Astrocyte (in vitro differentiated cells and primary cell): ENCODE measurements at places on chromosomes 12 and 14.

GRCh38 chr14:34837801-34838322, 37.3 kb downstream of the BAZ1A start:
- DNase-seq: no peak

GRCh38 chr12:116708826-116709756, 28.8 kb downstream of the SPRING1 start:
- DNase-seq: peak; percentile 18

GRCh38 chr14:50829489-50830043, 1.4 kb downstream of the NIN start:
- DNase-seq: no peak

GRCh38 chr12:4386801-4387200, 7.3 kb upstream of the FGF23 start:
- no peak for DNase-seq

DNA sequence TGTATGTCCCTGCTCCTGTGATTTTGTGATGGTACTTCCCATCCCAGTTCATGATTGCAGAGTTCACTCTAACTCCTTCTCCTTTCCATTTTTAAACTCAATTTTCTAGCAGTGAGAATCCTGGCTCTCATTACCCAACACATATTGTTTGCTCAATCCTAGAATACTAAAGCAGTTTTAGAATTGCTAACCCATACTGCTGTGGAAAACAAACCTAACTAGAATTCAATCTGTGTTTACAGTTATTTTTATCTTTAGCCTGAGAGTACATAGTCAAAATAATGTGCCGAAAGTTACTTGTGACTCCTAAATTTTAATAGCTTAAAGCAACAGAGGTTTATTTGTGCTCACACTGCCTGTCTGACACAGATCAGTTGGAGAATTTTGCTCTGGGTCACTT, 508.0 kb downstream of the AACS start:
- DNase-seq: no peak

GRCh38 chr12:47038270-47038748, 41.1 kb upstream of the PCED1B start:
- peak; percentile 59 for DNase-seq

DNA sequence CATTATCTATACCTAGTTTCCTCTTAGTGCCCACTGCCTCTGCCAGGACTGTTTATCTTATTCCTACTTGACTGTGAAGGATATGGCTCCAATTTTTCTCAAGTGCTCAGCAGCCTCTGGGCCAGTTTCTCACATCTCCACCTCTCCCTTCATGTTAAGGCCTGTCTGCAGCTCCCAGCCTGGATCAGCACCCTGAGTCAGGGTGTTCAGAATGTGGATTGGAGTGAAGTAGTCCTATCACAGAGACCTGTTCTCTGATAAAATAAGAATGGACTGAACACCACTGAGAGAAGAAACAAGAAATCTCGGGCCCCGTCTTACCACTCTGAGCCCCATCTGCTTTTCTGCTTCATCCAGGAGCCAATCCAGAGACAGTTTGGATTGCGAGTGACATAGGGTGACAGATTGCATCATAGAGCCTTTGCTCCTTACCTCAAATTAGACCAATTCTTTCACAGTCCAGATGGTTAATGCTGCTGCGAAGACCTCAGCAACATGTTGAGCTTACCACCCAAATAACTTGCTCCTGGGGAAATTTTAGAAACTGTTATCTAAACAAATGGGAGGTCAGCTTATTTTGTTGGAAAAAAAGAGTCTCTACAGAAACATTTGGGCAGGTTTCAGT, 473.1 kb downstream of the PDZRN4 start:
- DNase-seq: no peak

GRCh38 chr12:117593815-117594400, 232.5 kb upstream of the NOS1 start:
- DNase-seq: no peak

DNA sequence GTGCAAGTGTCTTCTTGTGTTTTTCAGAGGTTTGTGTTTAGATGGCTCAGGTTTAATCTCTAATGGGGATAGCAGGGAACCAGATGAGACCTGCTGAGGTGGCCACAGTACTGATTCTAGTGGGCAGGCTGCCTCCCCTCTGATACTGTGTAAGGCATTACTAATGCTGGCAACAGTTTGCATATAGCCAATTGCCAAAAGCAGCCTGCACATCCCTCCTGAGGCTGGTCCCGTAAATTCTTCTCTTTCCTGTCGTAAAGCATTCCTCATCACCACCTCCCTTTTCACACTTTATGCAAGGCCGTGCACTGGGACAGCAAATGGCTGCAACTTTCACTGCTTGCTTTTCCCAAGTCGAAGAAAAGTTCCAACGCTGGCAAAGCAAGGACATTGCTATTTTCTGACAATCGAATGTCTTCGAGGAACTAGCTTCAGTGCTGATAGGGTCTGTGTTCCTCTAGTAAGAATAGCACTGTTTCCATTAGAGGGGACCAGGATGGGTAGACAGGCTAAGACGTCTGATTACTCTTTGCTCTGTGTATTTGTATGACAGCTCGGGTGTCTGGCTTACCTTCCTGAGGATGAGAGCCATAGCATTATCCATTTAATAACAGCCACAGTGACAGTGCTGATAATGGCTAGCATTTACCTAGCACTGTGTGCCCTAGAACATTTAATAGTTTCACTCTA, 178.2 kb upstream of the HIF1A start:
- peak; percentile 63 for DNase-seq

DNA sequence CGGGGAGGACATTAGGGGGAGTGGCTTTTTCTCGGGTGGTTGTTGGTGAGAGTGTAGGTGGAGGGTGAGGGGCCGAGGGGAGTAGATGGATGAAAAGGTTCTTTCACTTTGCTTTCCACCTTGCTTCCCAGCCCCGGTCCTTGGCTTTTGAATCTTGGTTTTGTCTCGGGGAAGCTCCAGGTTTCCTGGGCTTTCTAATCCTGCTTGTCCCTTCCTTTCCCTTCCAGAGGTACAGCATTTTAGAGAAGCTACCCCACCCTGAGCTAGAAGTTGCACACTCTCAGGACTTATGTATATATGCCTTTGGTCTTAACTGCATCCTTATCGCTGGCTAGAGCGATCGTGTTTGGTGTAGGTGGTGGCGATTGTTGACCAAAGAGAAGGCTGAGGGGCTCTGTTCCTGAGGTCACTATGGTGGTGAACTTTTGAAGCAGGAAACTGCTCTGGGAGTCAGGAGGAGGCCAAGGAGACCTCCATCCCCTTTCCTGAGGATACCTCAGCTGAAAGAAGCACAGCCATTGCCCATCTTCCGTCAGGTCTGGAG, 862 bp downstream of the PIP4K2C start:
- DNase-seq: no peak
